ENCODE measurements at places on chromosomes 1 and 21.

- peak; percentile 43 for DNase-seq
Measured at GRCh38 chr1:55640708-55641473, 425.7 kb upstream of the USP24 start.

GRCh38 chr1:214281720-214282629 is 1.0 kb downstream of the SMYD2 start:
- DNase-seq, result no peak

GRCh38 chr1:7590426-7590790 is 180.7 kb upstream of the VAMP3 start:
- DNase-seq, result no peak

- no peak for DNase-seq
Measured at GRCh38 chr1:63693944-63694571, 79.8 kb upstream of the ROR1 start.

- DNase-seq, result no peak
Measured at GRCh38 chr1:234272656-234273312, 100.5 kb upstream of the COA6 start.

DNA sequence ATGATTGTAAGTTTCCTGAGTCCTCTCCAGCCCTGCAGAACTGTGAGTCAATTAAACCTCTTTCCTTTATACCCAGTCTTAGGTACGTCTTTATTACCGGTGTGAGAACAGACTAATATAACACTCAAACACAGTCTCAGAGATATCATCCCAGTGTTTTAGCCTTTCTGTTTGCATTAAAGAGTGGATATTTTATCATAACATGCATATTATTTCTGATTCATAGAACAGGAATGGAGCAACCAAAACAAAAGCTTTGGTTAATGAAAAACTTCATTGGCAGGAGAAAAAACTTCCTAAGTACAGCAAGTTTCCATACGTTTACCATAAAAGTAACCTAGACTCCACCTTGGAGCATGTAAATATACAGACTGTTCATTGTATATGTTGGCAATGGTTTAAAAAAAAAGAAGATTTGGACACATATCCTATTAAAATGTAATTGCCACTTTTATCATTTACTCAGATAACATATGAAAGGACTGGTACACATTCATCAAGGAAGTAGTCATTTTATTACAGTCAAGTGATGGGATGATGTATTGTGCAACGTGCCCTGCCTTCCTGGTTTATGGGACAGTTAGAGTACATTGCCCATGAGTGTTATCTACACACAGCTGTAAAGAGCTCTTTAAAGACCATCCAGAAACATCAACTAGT is 144.8 kb downstream of the ETS2 start:
- DNase-seq, result no peak

GRCh38 chr1:151457911-151458801 is 1.1 kb downstream of the POGZ start:
- DNase-seq, result peak; percentile 74

DNA sequence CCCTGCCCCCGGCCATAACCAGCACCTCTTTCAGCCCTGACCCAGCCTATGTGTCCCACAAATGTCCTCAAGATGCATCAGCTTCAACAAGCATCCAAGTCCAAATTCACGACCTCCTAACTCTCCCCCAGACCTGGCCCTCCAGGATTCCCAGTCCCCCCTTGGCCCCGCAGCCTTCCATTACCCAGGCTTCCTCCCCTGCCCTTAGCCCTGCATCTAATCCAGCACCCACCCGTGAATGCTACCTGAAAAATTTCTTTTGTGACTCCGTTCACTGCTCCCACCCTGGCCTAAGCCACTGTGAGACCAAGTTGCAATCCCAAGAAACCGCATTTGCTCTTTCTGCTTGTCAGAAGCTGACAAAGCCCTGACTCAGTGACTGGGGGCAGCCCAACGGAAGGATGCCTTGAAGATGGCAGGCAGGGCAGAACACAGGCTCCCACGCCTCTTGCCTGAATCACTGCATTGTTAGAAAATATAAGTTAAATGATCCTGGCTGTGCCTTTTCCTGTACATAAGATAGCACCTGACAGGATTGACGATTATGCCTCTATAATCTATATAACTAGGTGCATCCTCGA is 939 bp upstream of the MFAP2 start:
- no peak for DNase-seq

GRCh38 chr21:26061437-26061836 is 109.1 kb downstream of the APP start:
- DNase-seq, result no peak

DNA sequence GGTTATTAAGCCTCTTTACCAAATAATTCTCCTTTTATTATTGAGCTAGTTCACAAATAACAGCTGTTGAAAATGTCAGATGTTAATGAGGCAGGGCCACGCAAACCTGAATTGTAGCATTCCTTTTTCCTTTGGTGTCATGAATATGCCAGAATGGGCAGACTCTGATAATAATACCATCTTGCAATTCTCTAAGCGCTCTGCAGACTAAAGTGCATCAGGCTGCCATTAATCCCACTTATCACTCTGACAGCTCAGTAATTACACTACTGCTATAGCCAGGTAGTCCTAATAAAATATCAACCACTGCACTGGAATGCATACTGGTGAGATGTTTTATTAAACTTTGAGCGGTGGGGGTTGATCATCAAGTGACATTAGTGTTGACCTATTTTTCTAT is 177.7 kb downstream of the DPYD start:
- no peak for DNase-seq

DNA sequence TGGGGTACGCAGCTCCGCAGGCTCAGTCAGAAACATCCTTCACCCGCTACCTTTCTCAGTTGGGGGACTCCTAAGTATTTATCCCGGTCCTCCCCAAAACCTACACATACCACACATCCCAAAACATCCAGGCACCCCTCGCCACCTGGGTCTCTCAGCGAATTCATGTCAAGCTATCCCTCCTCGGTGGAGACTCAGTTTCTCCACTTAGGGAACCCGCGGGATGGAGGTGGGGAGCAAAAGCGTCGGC is 1.3 kb upstream of the ZBTB7B start:
- no peak for DNase-seq

- DNase-seq, result no peak
Measured at GRCh38 chr21:44436111-44436611, 19.1 kb upstream of the LRRC3 start.

- DNase-seq, result no peak
Measured at GRCh38 chr1:41390573-41390972, 29.3 kb downstream of the FOXO6 start.

- no peak for DNase-seq
Measured at GRCh38 chr1:26340047-26340481, 13.9 kb downstream of the CRYBG2 start.

DNA sequence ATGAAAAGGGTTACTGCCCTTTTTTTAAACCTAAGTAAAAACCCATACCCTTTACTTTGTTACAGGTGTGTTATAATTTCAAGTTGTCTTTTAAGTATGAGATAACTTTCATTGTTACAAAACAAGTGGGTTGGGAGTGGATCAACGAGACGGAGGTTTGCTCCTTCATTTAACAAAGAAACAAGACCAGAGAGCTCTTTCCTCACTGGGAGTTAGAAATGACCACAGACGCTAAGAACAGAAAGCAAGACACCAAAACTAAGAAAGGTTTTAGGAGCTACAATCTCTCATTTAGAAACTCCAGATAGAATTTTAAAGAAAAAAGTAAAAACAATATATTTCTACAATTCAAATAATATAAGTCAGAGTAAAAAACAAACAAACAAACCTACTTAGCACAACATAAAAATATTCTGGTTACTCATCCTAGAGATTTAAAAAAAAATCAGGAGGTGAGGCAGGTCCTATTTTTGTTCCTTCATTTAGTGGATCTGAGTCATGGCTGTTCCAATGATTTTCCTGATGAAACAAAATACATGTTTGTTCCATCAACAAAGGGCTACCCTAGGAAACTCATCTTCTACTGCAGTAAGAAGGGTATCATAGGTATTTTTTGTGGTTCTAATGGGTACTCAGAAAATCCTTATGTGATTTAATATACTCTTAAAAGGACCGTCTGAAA is 33.0 kb downstream of the APP start:
- no peak for DNase-seq

- no peak for DNase-seq
Measured at GRCh38 chr1:96703186-96703585, 18.4 kb upstream of the PTBP2 start.

DNA sequence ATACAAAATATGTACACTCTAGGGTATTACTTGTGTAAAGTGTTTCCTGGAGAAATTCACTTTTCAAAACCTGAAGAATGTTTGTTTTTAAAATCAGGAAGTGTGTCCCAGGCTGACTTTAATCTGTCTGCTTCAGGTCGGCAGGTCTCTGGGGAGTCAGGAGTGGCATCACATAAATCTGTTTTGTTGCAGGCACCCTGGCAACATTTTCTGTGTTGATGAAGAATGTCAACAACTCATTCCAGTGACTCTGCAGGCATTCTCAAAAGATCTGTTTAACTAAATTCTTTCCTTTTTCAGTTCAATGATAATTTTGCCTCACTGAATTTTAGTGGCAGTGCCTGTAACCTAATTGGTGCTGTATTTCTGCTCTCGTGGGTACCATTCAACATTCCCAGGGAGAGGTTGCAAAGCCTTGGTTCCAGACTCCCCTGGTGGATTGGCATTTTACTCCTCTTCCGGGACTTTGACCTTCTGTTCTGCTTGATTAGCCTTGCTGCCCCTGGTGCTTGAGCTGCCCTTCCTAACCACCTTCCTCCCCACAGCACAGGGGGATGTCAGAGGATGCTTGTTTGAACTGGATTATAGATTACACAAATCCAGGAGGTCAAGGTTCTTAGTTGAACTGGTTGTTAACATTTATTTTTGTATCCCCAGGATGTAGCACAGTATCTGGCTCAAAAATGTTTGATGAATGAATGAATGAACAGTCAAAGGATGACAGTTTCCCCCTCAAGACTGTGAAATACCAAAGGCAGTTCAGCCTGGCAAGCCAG is 55.4 kb upstream of the LPGAT1 start:
- no peak for DNase-seq

- DNase-seq, result no peak
Measured at GRCh38 chr1:229614701-229615100, 11.2 kb downstream of the TAF5L start.

DNA sequence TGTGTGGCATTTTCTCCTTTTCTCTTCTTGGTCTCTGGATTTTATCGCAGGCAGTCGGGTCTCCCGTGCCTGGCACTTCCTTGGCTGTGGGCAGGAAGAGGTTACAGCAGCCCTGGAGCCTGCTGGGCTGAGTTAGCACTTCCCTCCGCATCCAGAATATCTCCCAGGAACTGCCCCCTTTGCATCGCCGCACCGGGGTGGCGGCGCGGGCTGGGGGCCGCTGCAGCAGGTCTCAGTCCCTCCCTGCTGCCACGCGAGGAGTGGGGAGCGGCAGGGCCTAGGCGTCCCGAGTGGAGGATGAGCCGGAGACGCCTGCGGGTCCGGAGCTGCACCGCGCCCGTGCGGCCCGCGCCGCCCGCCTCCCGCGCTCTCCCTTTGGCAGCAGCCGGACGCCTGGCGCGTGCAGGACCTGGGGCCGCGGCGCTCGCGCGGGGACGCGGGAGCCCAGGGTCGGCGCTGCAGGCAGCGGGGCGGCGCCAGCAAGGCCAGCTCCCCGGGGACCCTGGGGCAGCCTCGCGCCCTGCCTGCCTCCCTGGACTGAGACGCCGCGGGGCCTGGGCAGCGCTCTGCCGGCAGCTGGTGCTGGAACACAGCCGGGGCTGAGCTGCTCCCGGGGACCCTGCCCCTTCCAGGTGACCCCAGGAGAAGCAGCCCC is 192.8 kb downstream of the PRDM2 start:
- DNase-seq, result no peak

- no peak for DNase-seq
Measured at GRCh38 chr1:33257207-33257771, 997 bp downstream of the ZNF362 start.

GRCh38 chr21:31298618-31299269 is 45.3 kb downstream of the TIAM1 start:
- no peak for DNase-seq

GRCh38 chr1:226475142-226475511 is 67.2 kb upstream of the PARP1 start:
- no peak for DNase-seq

GRCh38 chr1:116373431-116374352 is 648 bp downstream of the ATP1A1 start:
- peak; percentile 58 for DNase-seq

DNA sequence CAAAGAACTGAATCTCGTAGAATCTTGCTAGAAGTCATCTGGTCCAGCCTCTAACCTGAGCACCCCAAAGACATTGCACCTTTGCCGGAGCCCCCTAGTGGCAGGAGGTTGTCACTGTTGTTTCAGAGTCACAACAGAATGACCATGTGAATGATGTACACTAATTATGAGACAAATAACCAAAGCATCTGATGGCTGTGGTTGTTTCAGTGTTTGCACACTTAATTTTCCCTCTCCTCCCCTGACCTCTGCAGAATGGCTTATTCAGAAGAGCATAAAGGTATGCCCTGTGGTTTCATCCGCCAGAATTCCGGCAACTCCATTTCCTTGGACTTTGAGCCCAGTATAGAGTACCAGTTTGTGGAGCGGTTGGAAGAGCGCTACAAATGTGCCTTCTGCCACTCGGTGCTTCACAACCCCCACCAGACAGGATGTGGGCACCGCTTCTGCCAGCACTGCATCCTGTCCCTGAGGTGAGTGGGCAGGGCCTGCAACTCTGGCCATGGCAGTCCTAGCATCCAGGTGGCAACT is 26.4 kb downstream of the TRAF5 start:
- DNase-seq, result peak; percentile 59

DNA sequence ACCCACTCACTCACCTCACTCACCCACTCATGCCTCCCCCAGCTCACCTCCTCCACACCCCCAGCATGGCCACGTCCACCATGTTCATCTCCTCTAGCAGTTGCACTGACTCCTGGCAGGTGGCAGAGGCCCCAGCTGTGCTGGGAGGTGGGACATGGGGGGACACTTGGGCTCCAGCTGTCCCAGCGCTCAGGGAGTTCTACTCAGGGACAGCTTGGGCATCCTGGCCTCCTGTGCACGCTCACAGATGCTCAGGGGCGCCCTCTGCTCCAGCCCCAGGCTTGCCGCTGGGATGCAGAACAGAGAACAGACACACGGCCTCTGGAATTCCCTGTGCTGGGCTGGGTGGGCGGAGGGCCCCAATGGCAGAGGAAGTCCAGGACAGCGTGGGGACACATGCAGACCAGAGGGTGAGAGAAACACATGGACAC is 5.2 kb downstream of the KRTAP10-8 start:
- no peak for DNase-seq

DNA sequence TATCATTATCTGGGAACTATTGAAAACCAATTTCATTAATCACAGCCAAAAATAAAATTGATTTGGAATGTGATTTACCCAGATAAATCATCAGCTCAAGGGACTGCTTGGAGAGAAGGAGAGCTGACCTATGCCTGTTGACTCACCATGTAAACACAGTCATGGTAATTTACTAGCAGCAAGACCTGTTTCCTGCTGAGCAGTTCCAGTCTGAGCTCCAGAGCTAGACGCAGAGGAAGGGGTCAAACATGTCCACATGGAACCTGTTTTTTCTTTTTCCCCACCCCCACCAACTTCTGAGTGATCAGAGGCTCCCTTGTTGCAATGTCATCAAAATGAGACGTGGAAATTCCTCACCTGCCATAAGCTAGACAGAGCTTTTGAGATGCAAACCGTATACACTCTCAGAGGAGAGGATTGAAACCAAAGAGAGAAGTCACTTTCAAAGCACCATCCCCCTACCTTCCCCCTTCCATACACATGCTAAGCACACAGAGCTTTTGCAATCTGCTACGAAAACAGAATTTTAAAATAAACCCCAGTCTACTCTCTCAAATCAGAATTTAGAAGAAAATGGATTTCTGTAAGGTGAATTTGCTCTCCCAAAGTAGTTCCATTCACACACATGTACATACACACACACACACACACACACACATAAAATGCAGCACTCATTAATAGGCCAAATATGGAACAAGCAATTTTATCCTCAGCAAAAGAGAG is 55.9 kb upstream of the PTGFRN start:
- no peak for DNase-seq

Data from CD4-positive, alpha-beta T cell treated with Interleukin-1 beta for 1 hour (primary cell).